Cerebellar nuclear complex (tissue), 1 donor: ENCODE measurements at places on chromosomes 6 and 20.

GRCh38 chr6:25327432-25327831 is 48.3 kb downstream of the CARMIL1 start:
- DNase-seq: no peak

DNA sequence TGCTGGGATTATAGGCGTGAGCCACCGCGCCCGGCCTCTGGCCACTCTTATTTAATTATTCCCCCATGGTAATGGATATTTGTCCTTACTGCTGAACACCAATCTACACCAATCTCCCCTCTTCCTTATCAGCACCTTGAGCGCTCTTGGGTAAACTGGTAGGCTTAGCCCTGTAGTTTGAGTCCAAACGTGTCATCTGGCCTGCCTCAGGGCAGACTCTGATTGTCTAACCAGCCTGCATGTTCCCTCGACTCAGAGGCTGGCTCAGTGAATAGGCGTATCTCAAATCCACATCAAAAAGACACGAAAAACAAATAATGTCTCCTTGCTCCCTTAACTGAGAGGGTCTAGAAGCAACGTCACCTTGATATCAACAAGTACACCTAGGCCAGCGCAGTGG is 260.9 kb downstream of the TFAP2C start:
- no peak for DNase-seq

DNA sequence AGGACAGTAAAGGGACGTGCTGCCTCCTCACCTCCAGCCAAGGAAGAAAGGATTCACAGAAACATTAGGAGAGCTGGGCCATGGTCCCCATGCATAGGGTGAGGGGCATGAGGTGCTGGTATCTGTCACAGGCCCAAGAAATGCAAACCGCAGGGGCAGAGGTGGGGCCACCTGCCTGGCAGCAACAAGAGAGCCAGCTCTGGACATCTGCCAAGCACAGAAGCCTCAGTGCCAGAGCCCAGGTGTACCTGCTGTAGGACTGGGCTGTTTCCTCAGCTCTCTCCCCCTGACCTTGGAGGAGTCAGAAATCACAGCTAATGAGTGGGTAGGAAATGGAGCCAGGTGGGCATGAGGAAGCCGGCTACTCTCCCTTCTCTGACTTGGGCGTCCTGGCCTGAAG is 45.3 kb downstream of the SLC2A12 start:
- no peak for DNase-seq

GRCh38 chr6:160247457-160247883 is 11.2 kb downstream of the SLC22A2 start:
- DNase-seq: no peak

- no peak for DNase-seq
These were observed 2.0 kb upstream of the MICA start for GRCh38 chr6:31401403-31401802.

- no peak for DNase-seq
These were observed 113.1 kb downstream of the ADAT2 start for GRCh38 chr6:143337201-143337949.

- no peak for DNase-seq
These were observed 103.0 kb downstream of the ZNF217 start for GRCh38 chr20:53490620-53491019.

- no peak for DNase-seq
These were observed 7.0 kb downstream of the HIVEP2 start for GRCh38 chr6:142937986-142938385.
